ENCODE measurements at places on chromosomes 16 and 17.

DNA sequence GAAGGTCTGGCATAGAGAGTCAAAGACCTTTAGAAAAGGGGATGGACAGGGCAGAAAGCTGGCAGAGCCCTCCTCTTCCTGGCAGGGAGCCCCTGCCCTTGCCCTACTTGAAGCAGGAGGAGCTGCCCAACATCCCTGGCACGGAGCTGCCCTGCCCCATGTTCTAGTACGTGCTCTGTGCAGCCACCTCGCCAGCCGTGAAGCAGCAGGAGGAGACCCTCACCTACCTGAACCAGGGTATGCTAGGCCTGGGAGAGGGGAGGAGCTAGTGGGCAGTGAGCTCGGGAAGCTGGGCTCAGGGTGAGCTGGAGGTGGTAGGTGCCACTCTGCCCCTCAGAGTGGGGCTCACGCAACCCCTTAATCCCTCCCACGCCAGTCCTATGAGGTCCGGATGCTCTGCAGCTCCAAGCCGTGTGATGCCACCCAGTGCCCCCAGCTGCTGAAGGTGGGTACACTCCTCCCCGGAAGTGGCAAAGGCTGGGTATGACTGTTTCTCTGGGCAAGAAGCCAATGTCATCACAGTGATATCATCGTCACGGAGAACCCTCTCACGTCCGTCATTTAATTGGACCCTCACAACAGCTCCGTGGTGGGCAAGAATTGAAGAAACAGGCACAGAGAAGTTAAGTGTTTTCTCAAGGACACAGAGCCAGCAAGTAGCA lies 12.7 kb upstream of the STAC2 start:
- DNase-seq: no peak

DNA sequence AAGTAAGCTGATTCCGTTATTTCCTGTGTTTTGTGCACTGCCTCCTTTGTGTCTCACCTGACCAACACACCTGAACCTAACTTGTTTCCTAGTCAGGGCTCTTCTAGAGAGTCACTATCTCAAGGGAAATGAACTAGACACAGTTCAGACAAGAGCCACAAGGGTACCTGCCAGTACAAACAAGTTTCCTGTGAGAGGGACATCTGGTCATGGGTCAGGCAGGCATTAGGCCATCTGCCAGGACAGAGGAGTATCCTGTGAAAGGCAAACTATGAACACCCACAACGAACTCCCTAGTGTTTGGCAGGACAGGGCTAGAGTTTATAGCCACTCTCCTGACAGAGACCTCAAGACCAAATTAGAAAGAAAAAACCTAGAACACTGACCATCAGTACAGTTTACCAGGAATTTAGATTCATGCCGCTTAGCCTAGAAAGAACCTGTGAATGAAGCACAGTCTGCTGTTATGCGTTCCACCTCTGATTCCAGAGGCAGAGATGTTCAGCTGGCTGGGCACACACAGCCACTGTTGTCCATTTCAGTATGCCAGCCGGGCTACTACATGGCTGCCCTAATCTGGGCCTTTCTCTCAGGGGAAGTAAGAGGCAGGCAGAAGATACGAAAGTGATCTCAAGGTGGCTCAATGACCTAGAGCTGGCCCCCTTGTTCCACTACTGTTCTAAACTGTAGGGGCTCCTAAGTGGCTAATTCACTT lies 20.7 kb upstream of the GLG1 start:
- DNase-seq: no peak

DNA sequence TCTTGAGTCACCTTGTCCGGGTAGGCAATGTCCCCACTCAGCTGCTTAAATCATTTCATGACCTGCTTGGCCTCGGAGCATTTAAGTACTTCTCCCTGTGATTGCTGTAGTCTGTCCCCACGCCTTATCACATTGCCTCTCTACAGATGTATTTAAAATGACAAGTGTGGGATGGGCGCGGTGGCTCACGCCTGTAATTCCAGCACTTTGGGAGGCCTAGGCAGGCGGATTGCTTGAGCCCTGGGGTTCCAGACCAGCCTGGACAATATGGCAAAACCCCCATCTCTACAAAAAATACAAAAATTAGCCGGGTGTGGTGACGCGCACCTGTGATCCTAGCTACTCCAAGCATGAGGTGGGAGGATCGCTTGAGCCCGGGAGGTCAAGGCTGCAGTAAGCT lies 1.3 kb upstream of the GJC1 start:
- DNase-seq: no peak

- no peak for DNase-seq
Observed at GRCh38 chr16:72588551-72588950, 416.6 kb upstream of the PMFBP1 start.

All from AG04449 (cell line).